ENCODE measurements at places on chromosomes 16 and 17.

DNA sequence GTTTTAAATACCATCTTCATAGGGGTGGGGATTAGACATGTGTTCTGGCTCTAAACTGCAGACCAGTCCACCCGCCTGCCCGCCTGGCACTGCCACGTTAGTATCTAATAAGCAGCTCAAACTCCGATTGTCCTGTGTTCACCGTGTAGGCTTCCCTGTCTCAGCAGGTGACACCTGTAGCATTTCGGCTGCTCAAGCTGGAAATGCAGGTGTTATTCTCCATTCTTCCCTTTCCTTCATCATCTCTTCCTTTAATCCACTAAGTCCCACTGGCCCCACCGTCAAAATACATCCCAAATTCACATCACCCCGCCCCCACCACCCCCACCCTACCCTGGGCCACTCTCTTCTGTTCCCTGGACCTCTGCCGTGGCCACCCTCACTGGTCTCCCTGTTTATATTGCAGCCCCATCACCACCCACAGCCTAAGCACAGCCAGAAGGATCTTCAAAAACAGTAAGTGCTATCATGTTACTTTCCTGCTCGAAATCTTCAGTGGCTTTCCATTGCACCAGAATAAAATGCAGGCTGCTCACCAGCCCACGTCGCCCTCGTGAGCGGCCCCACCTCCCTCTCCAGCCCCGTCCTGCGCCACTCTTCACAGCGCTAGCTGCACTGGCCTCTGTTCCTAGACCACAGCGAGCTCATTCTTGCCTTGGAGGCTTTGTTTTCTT, 65.1 kb downstream of the RTN4RL1 start:
- DNase-seq: no peak

- no peak for DNase-seq
These were observed 19.7 kb downstream of the TMEM11 start for GRCh38 chr17:21194226-21194625.

DNA sequence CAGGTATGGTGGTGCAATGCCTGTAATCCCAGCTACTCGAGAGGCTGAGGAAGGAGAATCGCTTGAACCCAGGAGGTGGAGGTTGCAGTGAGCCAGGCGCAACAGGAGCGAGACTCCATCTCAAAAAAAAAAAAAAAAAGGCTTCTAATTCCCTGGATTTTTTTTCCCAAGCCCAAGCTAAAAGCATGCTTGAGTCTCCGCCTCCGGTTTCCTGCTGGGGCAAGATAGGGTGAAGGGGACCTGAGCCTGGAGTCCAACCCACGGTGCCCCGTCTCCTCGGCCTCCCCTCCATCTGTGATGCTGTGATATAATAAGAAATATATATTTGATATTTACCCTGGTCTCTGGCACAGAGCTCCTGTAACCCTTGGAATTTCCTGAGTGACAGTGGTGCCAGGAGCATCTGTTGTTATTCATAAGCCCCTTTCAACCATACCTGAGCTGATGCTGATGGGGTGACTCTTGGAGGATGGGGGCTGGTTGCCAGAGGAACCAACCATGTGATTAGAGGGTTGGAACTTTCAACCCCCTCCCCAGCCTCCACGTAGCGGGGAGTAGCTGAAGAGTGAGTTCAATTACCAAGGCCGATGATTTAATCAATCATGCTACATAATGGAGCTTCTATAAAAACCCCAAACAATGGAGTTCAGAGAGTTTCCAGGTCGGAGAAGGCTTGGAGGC, 12.8 kb upstream of the TNK1 start:
- no peak for DNase-seq

DNA sequence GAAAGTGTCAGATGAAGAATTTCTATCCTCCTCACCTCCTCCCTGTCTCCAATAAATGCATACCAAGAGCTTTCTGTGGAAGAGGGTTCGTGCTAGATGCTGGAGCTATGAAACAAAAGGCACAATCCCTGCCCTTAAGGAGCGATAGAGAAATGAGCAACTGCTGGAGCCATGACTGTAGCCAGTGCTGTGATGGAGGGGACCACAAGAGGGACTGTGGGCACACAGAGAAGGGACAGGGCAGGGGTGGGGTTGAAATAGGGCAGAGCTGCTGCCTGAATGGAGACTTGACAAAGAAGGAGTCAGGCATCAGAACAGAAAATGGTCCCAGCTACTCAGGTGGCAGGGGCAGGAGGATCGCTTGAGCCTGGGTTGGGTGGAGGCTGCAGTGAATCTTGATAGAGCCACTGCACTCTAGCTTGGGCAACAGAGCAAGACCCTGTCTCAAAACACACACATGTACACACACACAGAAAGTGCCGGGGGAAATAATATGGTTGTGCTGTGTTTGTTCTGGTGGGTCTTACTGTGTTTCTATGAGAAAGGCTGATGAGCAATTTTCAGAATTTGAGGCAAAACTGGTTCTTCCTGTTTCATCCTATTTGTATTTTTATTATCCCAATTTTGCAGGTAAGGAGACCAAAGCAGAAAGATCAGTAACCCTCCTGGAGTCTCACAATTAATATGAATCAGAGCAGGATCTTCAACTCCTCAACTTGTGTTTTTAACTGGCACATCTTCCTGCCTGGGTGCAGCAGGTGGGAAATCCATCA, 16.5 kb downstream of the TMEM98 start:
- DNase-seq: no peak

DNA sequence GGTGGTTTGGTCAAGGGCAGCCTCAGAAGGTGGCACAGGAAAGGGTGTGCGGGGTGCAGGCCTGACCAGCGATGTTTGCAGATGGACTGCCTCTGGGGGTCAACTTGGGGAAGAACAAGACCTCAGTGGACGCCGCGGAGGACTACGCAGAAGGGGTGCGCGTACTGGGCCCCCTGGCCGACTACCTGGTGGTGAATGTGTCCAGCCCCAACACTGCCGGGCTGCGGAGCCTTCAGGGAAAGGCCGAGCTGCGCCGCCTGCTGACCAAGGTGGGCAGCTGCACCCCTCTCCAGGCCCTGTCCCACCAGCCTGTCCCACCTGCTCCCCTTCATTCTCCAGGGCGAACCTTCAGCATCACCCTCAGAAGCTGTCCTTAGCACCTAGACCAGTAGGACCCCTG, 12.5 kb downstream of the DHODH start:
- no peak for DNase-seq

- DNase-seq: no peak
These were observed 27.7 kb upstream of the CRHR1 start for GRCh38 chr17:45756266-45756991.

- peak; percentile 89 for DNase-seq
These were observed at the start of gene TELO2 for GRCh38 chr16:1492923-1493745. TSS of gene TELO2 (plus strand) at chr16:1493360. CDS start at chr16:1494282, 922 bp downstream.

DNA sequence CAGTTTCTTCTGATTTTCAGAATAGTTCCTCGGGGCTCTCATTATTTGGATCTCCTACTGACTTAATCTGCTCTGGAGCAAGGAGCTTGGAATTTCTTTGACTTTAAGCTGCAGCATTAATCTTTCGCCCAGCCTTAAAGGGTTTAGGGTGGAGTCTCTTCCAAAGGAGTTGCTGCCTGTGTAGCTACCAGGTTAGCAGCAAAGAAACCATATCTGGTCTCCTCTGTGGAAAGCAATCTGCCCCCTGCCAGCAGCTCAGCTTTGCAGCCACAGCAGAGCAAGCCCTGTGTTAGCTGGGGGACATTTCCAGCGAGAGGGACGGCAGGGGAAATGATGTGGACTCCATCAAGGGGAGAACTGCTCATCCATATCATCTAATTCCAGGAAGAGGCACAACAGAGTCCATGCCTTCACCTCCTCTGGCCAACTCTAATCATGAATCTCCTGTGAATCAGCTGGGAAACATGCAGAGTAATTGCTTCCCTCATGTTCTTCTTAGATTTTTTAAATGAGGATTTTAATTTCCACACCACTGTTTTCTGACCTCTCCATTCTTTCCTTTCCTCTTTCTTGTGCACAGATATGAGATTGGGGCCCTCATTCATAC, 827.6 kb upstream of the CA10 start:
- no peak for DNase-seq

GRCh38 chr17:82345151-82345976, 11.8 kb upstream of the SECTM1 start:
- DNase-seq: no peak

DNA sequence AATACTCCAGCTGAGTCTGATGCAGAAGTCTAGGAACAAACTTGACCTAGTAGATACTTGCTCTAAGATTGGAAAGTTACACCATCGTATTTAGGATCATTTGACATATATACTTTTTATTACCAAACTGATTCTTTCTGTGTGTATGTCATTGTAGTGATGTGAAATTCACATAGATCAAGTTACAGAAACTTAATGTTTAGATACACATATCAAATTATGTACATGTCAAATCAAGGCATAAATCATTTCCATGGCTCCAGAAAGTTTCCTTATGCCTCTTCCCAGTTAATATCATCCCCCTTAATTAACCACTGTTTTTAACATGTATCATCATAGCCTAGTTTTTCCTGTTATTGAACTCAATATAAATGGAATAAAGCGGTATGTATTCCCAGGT, 292.0 kb upstream of the CDH11 start:
- DNase-seq: no peak

DNA sequence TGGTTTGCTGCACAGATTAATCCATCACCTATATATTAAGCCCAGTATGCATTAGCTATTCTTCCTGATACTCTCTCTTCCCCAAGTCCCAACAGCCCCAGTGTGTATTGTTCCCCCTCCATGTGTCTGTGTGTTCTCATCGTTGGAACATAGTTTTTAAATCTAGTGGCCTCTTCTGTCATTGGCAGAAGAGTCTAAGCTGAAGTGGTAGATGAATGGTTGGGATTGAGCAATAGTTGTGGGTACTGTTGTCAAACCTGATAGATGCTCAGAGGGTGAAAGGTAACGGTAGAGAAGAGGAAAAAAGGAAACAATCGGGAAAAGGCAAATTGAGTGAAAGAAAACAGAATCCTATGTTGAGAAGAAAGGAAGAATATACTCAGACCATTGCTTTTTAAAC, 29.9 kb downstream of the MAP3K3 start:
- no peak for DNase-seq

DNA sequence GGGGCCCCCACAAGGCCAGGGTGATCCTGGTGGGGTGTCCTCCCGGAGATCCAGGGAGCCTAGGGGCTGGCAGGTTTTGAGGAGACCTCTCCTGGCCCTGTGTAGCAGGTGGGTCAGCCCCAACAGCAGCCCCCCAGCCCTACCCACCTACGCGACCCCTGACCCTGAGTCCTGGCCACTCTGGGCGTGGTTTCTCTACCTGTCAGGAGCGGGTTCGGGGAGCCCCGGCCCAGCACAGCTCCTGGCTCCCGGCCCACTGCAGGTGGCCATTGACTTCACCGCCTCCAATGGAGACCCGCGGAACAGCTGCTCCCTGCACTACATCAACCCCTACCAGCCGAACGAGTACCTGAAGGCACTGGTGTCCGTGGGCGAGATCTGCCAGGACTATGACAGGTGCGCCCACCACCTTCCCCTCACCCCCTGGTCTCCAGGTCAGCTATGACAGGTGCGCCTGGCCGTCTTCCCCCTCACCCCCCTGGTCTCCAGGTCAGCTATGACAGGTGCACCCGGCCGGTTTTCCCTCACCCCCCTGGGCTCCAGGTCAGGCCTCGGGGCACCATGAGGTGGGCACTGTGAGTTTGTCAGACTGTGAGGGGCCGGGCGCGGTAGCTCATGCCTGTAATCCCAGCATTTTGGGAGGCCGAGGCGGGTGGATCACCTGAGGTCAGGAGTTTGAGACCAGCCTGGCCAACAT, 13.0 kb downstream of the CPNE7 start:
- DNase-seq: no peak
